Activated naive CD4-positive, alpha-beta T cell treated with anti-CD3 and anti-CD28 coated beads, Interleukin-2, amount 50 U/mL, for 72 hours (primary cell): ENCODE measurements at places on chromosomes 13 and 19.

- DNase-seq, result no peak
Measured at GRCh38 chr19:39246951-39247669, 1.5 kb downstream of the IFNL4 start.

- no peak for DNase-seq
Measured at GRCh38 chr19:6228551-6229215, 51.1 kb downstream of the MLLT1 start.

GRCh38 chr19:45056831-45057230 is 18.0 kb downstream of the CLASRP start:
- no peak for DNase-seq

GRCh38 chr13:74087357-74087756 is 46.8 kb downstream of the KLF12 start:
- DNase-seq, result no peak

GRCh38 chr19:23531976-23532375 is 136.7 kb upstream of the ZNF91 start:
- DNase-seq, result no peak

DNA sequence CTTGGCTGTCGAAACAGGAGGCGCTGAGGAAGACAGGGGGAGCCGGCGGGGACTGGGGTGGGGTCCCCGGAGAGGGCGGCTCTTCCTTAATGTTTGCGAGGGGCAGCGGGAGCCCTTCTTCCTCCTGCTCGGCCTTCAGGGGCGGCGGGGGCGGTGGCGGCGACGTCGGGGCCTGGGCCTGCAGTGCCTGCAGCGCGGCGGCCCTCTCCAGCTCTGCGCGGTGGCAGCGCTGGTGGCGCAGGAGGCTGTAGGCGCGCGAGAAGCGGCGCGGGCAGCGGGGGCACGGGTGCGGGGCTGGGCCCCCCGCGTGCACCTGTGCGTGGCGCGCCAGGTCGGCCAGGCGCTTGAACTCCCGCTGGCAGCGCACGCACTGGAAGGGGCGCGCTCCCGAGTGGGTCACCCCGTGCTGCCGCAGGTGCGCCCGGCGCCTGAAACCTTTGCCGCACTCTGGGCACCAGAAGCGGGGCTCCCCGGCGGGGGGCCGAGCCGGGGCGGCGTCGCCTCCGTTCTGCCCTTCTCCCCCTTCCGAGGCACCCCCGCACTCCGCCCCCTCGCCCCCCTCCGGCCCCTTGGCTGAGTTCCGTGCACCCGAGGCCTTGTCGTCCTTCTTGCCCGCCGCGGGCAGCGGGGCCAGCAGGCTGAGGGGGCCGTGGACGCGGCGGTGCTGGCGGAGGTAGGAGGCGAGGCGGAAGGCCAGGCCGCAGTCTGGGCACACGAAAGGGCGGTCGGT is 2.5 kb downstream of the ZNF579 start:
- no peak for DNase-seq

DNA sequence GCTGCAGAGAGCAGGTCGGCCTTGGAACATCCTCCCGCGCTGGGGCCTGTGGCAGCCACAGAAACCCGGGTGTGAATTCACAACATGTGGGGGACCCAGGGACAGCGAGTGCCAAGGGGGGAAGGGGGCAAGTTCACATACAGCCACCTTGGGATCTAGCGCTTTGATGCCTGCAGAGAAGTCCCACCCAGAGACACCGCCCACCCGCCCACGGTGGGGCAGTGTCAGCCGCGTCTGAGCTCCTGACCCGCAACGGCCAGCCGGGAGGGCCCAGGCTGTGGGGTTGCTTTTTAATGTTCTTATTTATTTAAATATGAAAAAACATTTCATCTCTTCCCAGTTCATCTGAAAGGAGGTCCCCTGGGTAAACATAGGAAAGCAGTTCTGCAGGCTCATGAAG is 12.9 kb downstream of the MYDGF start:
- no peak for DNase-seq

GRCh38 chr13:46184277-46184699 is 2.3 kb upstream of the LCP1 start:
- peak; percentile 78 for DNase-seq

- no peak for DNase-seq
Measured at GRCh38 chr13:97395447-97396136, 38.4 kb upstream of the RAP2A start.

DNA sequence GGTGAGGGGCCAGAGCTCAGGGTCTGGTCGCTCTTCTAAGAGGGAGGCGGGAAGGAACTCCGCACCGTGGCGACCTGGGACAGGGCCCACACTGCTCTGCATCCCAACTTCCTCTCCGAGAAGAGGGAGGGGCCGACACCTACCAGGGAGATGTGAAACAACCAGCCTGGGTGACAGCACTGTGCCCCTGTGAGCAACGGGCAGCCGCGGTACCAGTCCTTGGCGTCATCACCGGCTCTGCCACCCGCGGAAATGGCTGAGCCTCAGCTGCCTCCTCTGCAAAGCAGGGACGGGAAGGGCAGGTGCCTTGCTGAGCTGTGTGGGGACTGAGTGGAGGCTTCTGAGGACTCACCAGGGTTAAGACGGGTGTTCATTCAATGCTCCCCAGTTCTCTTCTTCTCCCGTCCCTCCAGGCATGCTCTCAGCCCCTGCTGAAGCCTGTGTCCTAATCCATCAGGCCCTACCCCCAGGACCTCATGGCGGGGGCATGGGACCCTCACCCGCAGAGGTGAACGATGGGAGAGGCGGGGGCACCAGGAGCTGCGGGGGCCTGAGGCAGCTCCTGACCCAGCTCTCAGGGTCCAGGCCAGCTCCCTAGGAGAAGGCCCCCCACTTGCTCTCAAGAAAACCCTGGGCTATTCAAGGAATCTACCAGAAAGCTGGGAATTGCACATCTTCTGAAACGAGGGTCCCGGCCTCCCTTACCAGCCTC is 9.3 kb downstream of the ZNF787 start:
- DNase-seq, result peak; percentile 73

DNA sequence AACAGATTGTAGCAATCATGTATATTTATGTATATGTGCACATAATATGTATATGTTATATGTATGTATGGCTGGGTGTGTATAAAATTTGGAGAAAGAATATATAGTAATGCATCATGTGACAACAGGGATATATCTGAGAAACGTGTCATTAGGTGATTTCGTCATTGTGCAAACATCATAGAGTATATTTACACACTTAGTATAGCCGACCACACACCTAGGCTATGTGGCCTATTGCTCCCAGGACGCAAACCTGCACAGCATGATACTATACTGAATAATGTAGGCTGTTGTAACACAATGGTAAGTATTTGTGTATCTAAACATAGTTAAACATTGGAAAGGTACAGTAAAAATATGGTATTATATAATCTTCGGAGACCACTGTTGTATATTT is 43.8 kb downstream of the ESD start:
- DNase-seq, result no peak

GRCh38 chr13:104114101-104114500 is 1047.9 kb upstream of the SLC10A2 start:
- no peak for DNase-seq

DNA sequence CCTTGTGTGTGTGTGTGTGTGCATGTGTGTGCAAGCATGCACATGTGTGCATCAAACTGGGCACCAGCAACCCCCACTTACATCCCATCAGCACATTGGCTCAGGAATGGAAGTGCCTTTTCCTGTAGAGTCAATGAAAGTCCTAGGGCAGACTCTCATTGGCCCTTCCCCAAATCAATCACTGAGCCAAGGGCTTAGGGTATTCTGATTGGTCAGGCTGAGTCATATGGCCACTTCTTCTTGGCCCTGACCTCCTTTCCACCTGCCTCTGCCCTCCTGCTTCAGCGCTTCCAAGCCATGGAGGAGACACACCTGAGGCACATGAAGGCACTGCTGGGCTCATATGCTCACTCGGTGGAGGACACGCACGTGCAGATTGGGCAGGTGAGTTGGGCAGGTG is 20.9 kb downstream of the FCHO1 start:
- no peak for DNase-seq

DNA sequence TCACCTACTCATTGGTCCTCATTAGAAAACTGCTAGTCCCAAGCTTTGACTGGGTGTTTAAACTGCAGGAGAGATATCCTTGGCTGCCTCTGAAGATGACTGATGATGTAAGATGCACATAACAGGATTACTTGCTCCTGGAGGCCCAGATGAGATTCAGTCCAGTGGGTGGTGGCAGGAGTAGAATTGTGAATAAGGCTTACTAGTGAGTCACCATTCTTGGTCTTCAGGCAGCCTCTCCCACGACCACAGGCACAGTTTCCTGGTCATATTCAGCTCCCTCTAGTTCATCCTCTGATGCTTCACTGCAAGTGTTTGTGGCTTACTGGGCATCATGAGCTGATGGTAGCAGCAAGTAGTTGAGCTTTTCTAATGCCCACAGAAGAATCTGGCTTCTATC is 12.1 kb downstream of the SERTM1 start:
- DNase-seq, result no peak

DNA sequence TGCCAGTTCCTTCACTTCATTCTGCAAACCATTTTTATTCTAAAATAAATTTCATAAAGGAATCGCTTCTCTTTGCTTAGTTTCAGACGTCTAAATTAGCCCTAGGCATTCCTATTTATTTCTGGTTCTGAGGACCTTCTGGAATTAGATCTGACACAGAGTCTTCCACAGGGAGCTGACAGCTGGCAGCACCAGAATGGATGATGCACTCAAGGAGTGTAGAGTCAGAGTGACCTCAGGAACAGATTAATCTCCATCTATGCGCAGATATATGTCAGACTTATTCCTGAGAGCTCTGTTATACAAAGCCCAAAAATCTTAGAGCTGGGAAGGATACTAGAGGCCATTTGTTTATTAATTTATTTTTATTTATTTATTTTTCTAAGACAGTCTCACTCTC is 450.8 kb downstream of the HS6ST3 start:
- no peak for DNase-seq

DNA sequence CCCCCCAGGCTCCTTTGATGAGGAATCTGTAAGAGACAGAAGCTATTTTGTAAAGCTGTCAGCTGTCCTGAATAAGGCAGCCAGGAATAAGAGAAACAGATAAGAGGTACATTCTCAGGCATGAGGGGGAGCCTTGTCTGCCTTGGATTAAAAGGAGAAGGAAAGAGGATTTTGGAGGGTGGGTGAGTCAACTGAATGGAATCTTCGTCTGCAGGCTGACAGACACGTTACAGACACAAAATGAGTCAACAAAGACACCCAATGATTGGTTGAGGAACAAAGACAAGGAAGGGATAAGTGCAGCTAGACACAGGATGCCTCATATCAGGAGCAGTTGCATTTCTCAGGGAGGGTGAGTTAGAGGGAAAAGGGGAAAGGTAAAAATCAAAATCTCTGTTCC is 162.5 kb downstream of the OLFM4 start:
- no peak for DNase-seq

- DNase-seq, result no peak
Measured at GRCh38 chr13:114266241-114266640, 15.2 kb upstream of the UPF3A start.

DNA sequence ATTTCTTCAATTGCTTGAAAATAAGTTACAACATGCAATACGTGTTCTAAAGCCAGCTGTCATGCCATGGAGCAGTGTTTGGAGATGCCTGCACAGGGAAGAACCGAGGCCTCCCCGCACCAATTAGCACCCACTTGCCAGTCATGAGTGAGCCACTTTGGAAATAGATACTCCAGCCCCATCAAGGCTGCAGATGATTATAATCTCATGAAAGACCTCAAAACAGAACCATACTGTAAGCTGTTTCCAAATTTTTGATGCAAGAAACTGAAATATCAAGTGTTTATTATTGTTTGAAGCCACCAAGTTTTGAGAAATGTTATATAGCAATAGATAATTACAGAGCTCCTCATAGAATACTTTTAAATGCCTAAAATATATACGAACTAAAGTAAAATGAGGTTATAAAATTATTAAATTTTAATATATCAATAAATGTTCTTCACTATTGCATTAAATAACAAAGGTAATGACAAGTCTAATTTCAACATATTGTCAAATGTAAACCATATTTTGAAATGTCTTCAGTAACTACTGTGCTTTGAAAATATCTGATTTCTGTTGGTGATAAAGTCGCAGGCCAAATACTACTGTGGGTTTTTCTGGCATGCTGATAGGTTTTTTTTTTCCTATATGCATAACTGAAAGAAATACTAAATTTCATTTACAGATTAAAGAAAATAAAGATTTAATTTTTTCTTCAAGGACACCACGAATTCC is 43.0 kb downstream of the DIAPH3 start:
- no peak for DNase-seq

GRCh38 chr19:48720251-48720612 is 707 bp upstream of the MAMSTR start:
- DNase-seq, result no peak

- no peak for DNase-seq
Measured at GRCh38 chr13:46229251-46229650, 17.5 kb downstream of the LRRC63 start.

- DNase-seq, result no peak
Measured at GRCh38 chr19:38264486-38265212, at the start of gene SPINT2. SPINT2 (plus strand) TSS chr19:38264573; CDS start chr19:38264893, 320 bp downstream.

DNA sequence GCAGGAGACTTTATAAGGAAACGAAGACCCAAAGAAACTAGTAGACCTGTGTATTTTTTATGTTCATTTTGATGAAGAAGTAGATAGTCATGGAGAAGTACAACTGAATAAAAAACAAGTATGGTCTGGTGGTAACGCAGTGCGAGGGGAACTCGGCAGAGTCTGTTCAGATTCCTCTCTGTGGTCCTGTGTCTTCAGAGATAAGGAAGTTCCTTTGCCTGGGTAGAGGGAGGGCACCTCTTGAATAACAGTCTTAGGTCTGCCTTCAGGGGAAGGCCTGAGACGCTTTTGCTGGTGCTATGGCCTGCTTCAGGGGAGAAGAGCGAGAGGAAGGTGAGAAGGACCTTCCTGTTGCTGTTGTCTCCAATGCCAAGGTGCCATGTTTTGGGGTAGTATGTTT is 25.9 kb upstream of the SLC46A3 start:
- DNase-seq, result no peak

- DNase-seq, result no peak
Measured at GRCh38 chr19:21398851-21399250, 1.9 kb downstream of the ZNF493 start.

DNA sequence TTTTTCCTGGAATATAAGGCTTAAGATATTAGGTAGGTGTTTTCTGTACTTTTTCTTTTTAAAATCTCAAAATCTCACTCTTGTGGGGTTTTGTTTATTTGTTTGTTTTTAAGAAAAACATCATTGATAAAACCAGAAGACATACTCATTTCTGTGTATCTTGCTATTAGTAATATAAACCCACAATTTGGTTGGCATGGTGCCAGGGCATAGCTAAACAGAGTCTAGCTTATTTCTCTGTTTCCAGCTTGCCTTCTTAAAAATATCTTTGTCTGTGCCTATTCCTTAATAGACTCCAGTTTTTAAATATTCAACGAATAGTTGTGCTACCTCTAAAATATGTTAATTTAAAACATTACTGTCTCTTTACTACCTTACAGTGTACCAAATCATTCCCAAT is 1121.9 kb upstream of the PCDH20 start:
- no peak for DNase-seq
